Activated T-cell treated with anti-CD3 and anti-CD28 coated beads for 48 hours (primary cell): ENCODE measurements at places on chromosomes 12 and 14.
A peak's percentile ranks its signal among the peaks of the same experiment; 100 is the strongest.

DNA sequence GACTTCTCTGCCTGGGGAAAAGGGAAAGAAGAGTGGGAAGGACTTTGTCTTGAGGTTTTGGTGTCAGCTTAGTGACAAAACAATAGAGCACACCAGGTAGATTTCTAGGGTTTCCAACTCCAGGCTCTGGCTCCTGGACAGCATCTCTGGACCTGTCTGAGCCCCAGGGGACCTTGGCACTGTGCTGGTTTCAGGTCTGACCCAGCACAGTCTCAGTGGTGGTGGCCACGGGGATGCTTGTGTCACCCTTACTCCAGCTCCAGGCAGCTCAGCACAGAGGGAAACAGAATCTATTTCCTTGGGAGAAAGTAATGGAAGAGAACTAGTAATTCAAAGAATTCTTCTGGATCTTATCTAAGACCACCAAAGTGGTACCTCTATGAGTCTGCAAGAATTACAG, 11.1 kb upstream of the CKAP4 start:
- no peak for DNase-seq

DNA sequence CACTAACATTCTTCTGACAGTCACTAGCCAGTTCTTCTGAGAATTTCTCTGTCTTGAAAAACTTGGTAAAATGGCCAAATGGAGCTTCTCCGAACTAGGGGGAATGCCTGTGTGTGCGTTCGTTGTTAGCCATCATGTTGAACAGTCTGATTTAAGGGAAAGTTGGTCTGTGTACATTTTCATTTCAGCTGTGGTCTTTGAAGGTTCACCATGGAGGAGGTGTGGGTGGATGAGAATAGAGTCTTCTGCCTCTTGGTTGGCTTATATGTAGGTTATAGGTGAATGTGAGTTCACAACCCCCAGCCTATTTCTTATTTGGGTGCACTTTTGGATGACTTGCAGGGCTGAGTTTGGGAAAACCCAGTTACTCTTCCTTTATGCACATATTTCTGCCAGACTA, 12.9 kb downstream of the ETV6 start:
- DNase-seq, result no peak

DNA sequence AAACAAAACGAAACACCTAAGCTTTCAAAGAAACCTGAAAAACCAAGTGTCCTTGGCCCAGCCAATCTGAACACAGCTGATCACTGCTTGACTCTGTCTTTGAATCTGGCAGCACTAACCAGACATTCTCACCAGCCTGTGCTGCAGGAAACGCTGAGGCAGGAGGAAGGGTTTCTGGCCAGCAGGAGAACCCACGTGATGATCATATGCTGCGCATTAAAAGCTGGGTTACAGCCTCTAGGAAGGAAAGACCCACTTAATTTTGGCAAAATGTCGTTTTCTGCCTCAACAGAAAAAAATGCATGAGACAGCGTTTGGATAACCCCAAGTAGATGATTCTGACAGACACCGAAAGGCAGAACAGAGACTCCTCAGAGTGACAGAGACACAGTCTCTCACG, 9.8 kb downstream of the APPL2 start:
- no peak for DNase-seq

DNA sequence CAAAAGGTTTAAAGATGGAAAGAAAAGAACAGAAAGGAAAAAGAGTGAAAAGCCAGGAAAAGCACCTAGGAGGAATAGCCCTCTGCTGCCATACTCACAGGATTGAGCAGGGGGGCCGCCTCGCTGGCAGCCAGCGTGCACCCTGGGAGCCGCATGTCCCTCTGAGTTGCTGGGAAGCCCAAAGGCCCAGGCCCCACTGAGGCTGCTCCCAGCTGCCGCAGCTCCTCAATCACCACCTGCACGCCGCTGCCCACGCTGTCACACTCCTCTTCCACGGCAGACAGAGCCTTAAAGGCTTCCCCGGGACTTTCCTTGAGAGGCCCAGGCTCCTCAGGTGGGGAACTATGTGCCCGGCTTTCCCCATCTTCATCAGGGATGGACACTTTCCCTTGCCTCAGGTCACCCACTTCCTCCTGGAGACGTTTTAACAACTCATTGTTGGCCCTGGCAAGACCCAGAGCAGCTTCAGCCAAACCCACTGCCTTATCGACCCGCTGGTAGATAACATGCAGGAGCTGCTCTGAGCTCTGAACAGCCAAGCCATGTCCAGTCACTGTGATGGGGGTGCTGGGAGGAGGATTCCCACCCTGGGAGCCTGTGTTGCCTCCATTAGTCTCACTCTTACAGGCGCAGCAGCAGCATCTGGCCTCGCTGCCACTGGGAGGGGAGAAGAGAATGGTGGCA, 11.5 kb downstream of the C14orf93 start:
- DNase-seq, result no peak

- peak; percentile 25 for DNase-seq
Measured at GRCh38 chr12:46267825-46268582, 839 bp downstream of the SLC38A1 start.

DNA sequence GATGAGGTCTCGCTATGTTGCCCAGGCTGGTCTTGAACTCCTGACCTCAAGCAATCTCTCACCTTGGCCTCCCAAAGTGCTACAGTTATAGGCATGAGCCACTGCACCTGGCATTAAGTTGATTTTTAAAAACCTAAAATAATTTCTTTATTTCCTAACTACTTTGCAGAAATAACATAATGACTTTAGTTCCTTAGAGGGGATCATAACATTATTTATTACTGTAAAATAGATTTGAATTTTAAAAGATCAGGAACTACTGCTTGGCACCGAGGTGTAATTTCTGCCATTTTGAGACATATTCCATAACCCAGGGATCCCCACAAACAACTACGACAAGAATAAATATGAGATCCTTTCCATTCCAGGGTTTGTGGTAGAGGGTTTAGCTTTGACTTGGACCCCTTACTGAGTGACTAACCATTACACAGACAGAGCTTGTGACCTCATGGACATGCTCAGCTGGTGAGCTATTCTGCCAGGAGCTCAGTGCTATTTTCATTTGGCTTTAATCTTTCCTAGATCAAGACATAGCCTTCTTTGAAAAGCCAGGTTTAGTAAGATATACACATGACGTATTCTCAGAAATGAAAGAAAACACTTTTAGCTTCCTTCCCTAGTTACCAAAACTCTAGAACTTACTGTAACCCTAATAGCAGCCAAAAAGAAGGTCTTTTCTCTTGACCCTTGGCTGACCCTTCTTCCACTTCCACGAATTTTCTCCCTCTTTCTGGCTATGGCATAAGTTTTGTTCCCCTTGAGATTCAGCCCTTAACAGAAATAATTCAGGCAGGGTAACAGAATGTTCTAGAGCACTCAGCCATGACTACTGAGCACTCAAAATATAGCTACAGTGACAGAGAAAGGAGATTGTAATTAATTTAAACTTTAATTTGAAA, 75.1 kb upstream of the NUDT4 start:
- no peak for DNase-seq

DNA sequence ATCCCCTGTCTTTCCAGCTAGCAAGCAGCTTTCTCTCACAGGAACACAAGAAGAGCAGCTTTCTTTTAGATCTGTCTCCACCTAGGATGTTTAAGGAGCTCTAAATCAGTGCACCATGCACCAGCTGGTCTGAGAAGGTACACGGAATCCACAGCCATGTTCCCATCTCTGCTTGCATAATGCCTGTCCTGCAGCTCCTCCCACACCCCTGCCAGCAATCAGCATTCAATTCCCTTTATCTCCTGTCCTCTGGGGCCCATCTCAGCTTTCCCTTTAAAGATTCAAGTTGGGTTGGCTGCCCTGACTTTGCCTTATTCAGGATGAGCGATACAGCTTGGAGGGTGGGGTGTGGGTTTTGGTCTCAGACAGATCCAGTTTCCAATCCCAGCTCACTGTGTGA, 826.3 kb downstream of the BCL11B start:
- no peak for DNase-seq

DNA sequence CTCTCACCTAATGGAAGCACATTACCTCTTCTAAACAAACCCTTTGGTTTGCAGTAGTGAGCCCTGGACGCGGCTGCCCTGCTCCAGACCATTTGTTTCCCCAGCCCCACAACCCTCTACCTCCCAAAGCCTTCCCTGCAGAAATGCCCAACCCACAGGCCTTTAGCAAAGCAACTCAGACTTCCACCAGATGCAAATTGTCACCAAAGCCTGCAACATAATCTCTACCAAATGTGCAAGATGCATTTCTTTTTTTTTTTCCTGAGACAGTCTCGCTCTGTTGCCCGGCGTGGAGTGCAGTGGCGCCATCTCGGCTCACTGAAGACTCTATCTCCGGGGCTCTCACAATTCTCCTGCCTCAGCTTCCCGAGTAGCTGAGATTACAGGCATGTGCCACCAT, 56.2 kb downstream of the VWF start:
- DNase-seq, result no peak

- DNase-seq, result no peak
Measured at GRCh38 chr14:85195872-85196477, 334.0 kb upstream of the FLRT2 start.

GRCh38 chr12:80509781-80510556, 65.9 kb downstream of the PTPRQ start:
- no peak for DNase-seq

DNA sequence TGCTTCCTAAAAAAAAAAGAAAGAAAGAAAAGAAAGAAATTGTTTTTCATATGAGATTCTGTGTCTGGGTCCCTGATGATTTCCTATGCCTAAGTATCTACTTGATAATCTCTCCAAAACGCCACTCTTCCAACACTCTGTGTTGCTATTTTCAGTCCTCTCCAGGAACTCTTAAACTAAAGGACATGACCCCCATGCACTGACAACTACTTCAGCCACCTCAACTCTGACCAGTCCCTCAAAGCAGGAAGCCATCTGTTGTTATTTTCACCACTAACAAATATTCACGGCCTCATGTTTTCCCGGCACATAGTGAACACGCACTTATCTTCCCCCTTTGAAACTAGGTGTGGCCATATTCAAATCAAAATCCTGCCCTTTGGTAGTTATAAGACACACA, 259.3 kb downstream of the PPFIA2 start:
- DNase-seq, result no peak

- DNase-seq, result no peak
Measured at GRCh38 chr12:18782827-18783226, 44.9 kb downstream of the CAPZA3 start.

DNA sequence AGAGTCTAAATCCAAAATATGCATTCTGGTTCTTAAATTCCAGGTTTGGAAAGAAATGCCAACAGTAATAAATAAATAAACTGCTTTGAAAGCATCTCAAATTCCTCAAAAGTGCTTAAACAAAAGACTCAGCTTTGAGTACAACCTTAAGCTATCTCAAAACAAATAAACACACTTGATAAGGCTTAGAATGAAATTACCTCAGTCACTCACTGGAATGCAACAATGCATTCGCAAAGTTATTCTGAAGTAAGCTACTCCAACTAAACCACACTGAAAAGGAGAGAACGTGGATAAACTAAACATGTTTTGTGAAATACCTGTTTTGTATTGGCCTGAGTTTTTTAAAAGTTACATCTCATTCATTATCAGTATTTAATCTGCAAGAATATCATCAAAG, 1.2 kb downstream of the SPTSSA start:
- DNase-seq, result no peak

GRCh38 chr12:6306151-6306550, 4.3 kb upstream of the PLEKHG6 start:
- no peak for DNase-seq

DNA sequence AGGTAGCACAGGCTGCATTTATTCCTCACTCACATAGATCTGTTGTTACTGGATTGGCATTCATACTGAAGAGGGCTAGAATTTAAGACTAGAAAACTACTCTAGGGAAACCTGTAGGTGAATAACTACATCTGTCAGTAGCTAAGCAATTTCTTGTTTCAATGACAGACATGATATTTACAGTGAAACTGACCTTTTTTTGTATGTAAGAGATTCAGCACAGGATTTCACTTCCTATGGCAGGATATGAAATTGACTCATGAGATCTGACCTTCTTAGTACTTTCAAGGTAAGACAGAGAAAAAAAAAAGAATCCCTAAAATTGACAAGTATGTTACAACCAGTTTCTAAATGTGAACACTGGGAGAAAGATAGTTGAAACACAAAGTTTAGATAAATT, 189.8 kb upstream of the SLC16A7 start:
- no peak for DNase-seq

GRCh38 chr14:23209651-23210423, 26.4 kb upstream of the SLC7A8 start:
- no peak for DNase-seq

DNA sequence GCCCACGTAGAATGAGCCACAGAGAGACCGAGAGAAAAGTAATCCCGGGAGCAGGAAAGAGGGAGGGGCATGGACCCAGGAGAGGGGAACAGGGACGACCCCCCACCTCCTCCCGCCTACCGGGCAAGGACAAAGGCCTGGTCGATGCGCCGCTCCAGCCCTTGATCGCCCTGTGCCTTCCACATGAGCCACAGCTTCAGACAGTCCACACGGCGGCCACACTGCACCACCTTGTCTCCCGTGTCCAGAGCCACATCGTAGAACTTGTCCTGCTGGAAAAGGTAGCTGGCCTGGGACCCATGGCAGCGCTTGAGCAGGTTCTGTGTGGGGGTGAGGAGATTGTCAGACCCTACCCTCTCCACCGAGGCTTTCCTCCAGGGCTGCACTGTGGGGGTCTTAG, 20.5 kb upstream of the ZNF740 start:
- no peak for DNase-seq

DNA sequence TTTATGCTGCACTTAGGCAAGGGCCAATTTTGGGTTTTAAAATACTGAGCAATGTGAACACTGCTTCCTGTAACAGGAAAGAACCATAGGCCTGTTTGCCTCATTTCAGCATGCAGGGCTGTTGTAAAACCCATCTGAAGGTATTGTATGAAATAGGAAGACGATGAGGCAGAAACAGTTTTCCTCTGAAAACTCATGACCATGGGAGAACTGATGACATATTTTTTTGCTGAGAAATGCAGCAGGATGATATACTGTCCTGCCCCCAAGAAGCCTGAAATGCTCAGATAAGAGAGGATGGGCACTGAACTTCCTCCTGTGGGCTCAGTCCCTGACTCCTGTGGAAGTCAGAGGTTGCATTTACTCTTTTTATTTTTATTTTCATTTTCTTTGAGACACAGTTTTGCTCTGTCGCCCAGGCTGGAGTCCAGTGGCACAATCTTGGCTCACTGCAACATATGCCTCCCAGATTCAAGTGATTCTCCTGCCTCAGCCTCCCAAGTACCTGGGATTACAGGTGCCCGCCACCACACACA, 17.4 kb downstream of the PYGL start:
- DNase-seq, result no peak

- no peak for DNase-seq
Measured at GRCh38 chr12:53115891-53116648, 12.8 kb downstream of the SOAT2 start.

DNA sequence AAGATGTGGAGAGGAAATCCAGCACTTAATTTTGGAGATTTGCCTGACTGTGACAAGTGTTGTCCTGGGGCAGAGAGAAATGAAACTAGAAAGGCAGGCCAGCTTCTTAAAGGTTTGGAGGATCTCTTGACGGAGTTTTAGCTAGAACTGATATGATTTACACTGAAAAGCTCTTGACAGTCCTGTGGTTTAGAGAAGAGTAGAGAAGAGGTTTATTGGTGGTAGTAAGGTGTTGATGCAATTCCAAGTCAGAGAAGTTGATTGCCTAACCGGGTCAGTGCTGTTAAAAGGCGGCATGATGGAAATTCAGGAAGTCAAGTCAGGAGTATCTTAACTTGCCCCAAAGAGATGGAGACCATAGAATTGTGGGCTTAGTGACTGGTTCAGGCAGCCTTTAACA, 89.0 kb upstream of the TRAF3 start:
- no peak for DNase-seq

- no peak for DNase-seq
Measured at GRCh38 chr12:105417732-105418131, 87.2 kb downstream of the C12orf75 start.

GRCh38 chr14:104923640-104924420, 849 bp upstream of the PLD4 start:
- no peak for DNase-seq
